CD4-positive, alpha-beta T cell (primary cell): ENCODE measurements at places on chromosomes 6 and 20.

DNA sequence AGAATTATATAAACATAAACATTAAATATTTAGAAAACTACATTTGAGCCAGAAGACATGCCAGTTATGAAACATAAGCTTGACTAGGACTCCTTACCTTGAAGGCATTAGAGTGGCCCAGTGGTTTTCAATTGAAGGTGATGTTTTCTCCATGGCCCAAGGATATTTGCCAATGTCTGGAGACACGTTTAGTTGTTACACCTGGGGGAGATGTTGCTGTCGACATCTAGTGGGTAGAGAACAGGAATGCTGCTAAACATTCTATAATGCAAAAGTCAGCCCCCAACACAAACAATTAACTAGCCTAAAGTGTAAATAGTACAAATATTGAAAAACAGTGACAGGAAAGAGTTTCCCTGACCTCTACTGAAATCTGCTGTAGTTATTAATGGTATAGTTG lies 200.9 kb upstream of the HS3ST5 start:
- DNase-seq, result no peak

DNA sequence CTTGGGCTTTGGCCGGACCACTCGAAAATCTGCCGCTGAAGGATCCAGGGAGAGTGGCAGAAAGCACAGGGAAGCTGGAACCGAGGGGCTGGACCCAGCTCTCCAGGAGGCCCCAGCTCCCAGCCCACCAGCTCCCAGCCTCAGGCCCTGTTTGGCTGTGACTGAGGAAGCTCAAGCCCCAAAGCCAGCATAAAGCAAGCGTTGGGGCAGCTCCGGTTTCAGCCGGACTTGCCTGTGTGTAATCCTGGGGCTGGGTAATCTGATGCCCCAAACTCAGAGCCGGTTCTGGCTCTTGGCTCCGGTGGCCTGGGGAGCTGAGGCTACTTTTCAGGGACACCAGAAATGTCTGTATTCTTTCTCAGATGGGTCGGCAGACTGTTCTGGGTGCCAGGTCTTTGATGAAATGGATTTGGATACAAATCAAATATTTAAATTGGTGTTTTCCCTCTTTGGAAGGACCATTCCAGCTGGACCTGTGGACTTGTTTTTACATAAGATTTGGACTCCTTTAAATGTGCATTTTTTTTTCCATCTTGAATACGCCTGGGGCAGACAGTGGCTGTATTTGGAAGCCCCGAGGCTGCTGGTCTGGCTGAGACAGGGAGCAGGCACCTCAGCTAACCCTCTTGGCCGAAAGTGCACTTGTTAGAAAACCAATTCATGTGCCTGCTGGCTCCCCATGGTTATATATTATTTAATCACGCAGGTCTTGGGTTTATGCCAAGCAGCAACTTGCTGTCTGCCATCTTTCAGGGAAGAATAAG lies 29.7 kb downstream of the RPP40 start:
- DNase-seq, result no peak

DNA sequence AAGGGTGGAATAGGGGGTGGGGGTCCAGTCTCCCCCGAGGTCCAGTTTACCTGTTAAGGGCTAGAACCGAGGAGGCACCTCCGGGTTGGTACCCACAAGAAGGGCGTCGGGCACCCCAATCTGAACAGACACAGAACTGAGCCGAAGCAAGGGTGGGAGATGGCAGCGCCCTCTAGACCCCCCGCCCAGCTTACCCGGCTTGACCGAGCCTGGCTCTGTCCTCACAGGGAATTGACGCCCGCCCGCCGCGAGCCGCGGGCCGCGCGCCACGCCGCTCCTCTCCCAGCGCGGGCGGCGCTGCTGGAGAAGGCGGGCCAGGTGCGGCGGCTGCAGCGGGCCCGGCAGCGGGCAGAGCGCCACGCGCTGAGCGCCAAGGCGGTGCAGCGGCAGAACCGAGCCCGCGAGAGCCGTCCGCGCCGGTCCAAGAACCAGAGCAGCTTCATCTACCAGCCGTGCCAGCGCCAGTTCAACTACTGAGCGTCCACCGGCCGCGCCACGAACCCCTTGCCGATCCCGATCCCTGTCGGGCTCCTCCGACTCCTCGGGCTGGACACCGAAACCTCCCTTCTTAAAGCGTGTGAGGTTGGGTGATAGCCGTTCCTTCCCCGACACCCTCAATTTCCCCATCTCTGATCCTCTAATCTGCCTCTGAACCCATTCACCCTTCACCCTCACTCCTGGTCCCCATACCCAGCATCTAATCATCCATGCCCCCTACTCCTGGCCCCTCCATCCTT lies 5.9 kb downstream of the TP53INP2 start:
- DNase-seq, result peak; percentile 42

DNA sequence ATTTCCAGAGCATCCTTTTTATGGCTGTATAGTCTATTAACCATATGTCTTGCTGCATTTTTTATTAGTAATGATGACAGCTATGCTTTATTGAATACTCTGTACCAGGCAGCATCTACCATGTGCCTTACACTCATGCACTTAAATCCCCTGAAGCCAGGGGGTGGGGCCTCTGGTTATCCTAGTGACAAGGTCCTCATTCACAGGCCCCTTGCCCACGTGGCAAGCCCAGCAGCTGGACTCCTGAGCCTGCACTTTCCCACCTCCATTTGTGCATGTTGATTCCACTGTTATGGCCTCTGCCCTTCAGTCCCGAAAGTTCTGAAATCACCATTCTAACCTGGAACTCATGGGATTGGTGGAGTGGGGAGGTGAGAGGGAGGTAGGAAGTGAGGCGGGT lies 22.3 kb downstream of the ACTR5 start:
- DNase-seq, result no peak

DNA sequence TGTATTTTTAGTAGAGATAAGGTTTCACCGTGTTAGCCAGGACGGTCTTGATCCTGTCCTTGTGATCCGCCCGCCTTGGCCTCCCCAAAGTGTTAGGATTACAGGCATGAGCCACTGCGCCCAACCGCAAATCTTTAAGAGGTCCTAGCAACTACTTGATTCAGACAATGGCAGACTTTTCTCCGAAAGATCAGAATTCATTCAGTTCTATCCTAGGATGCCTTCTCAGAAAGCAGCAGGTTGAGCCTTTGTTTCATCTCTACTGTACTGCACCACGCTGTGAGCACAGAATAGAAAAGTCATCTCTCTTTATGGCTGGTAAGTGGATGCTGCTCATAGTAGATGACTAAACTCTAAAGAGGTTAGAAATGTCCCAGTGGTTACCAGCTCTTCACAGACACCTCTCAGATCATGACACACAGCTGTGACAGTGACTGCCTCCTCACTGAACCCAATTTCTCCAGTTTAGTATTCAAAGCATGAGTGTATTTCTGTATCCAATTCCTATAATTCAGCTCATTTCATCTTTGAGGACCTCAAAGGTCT lies 6.0 kb upstream of the HSF2 start:
- DNase-seq, result no peak

GRCh38 chr6:133645966-133646740 lies 242.8 kb upstream of the TCF21 start:
- DNase-seq, result no peak

DNA sequence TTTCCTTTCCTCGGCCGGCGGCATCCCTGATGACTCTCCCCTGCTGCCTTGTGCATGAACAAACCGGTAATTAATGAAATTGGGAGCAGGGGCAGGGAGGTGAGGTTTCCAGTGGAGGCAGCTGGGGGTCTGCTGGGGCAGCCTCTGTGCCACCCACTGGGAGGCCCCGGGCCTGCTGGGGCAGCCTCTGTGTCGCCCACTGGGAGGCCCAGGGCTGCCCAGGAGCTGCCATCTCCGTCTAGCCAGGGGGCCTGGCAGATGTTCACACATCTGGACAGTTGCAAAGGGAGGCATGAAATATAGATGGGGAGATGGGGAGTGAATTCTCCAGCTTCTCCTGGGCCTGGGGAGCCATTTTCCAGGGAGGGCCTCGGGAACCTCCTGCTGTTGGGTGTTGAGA lies 33.8 kb downstream of the TOX2 start:
- DNase-seq, result no peak

GRCh38 chr20:47057661-47058060 lies 163.0 kb downstream of the EYA2 start:
- no peak for DNase-seq

DNA sequence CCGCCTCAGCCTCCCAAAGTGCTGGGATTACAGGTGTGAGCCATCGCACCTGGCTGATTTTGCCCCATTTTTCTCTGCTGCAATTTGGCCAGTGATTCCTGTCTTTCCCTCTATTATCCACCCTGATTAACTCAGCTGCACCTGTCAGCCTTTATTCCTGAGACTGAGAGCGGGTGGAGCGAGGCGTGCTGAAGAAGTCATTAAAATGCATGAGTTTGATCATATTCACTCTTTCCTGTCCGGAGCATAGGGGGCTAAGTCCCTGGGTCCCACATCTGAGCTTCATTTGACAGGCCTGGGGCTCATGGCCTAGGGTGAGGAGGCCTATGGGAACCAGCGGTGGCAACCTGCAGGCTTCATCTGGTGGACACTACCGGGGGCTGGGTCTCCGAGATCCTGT lies 25.7 kb upstream of the CTNNBL1 start:
- no peak for DNase-seq

DNA sequence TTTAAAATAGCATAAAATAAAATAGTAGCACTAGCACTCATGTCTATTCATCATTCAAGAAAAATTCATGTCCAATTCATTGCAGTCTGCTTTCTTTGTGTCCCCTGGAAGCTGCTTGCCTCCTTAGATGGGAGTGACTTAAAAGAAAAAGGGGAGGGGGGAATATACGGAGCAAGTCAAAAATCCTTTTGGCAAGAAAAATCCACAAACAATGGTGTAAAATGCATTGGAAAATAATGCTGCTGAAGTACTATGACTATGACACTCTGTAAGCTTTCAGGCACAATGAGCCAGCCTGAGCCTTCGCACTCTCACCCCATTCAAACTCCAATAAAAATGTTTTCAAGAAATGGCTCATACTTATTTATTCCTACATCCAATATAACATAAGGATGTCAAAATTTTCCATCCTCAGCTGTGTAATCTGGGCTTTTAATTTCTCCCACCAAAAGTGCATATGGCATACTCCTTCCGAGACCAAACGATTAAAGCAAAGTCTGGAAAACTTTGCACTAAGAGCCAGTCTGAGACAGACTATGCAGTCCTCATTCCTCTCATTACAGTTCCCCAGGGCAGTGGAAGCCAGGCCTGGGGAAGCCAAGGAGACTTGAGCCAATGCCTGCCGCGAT lies 790 bp downstream of the NEDD9 start:
- no peak for DNase-seq

DNA sequence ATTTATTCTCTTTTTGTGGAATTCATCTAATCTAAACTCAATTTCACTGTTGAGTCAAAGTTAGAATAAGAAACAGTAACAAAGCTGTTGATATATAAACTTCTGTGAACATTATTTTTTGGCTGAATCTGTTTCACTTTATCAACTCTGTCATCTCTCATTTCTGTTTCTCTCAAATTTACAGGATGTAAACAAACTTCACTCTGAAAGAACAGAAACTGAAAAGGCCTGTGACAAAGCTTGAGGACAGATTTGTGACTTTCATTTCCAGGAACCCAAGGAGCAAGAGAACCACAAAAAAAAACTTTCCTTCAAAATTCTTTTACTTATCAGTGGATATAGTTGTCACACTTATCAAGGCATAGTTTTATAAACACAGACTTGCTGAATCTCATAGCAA lies 447.9 kb upstream of the OPRM1 start:
- DNase-seq, result no peak

GRCh38 chr20:57301026-57301425 lies 28.6 kb upstream of the SPO11 start:
- no peak for DNase-seq

DNA sequence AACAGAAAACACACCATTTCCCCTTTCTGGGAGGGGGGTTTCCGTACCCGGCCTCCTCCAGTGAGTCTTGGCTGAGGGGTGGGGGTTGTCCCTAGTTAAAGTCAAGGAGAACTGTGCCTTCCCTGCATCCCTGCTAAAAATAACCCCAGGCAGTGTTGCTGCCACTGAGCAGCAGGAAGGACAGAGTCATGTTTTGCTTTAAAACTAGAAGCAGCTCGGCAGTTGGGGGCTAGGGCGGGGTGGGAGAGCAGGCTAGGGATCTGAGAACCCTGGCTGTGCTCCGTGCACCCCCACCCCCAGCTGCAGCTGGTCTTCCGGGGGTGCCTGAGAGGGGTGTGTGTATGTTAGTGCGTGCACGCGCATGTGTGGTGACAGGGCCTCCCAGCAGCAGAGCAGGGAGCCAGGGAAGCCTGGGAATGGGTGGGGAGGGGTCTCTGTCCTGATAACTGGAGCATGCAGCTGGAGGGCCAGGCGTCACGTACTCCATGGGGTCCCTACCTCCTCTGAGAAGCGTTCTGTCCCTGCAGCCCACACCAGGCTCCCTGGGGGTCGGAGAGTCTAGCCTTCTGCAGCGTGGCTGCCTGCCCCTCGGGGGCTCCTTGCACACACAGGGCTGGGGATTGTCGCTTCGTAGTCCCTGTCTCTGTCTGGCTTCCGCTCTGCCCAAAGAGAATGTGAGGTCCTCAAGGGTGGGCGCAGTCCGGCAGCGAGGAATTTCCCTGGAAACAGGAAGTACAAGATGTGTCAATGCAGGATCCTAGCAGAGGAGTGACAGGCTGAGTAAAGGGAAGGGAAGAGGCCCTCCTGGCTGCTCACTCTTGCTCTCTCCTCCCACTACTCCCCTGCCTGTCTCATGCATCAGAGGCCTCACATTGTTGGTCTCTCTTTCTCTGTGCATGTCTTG lies 16.8 kb upstream of the ARMC12 start:
- peak; percentile 34 for DNase-seq

DNA sequence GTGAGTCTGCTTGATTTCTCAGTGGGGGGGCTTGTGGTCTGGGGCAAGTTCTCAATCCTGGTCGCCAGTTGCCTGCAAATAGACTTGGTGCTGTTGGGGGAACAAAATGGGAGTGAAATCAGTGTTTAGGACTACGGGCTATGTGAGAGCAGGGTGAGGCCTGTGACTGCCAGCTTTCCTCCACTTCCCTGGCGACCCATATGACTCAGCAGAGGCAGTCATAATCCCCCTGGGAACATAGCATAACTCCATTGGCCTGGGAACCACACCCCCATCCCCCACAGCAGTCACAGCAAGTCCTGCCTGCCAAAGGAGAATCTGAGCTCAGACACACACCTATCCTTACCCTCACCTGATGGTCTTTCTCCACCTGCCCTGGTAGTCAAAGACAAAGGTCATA lies 387.9 kb downstream of the LMBRD1 start:
- DNase-seq, result no peak

- no peak for DNase-seq
Observed at GRCh38 chr20:25039697-25040437, 18.1 kb downstream of the ACSS1 start.

GRCh38 chr20:62331347-62331746 lies 28.6 kb downstream of the ADRM1 start:
- no peak for DNase-seq

GRCh38 chr6:151374036-151374683 lies 17.2 kb downstream of the ZBTB2 start:
- DNase-seq, result no peak

GRCh38 chr20:63420359-63421093 lies 51.9 kb downstream of the KCNQ2 start:
- no peak for DNase-seq

GRCh38 chr6:37565267-37566110 lies 65.8 kb upstream of the CCDC167 start:
- no peak for DNase-seq

- DNase-seq, result no peak
Observed at GRCh38 chr20:39289316-39289715, 327.2 kb downstream of the DHX35 start.
